ENCODE measurements at places on chromosomes 1 and 21.
A peak's percentile ranks its signal among the peaks of the same experiment; 100 is the strongest.

- no peak for DNase-seq
Observed at GRCh38 chr1:199272628-199273086, 633.8 kb downstream of the PTPRC start.

GRCh38 chr1:98437540-98437939 lies 224.0 kb upstream of the SNX7 start:
- no peak for DNase-seq

DNA sequence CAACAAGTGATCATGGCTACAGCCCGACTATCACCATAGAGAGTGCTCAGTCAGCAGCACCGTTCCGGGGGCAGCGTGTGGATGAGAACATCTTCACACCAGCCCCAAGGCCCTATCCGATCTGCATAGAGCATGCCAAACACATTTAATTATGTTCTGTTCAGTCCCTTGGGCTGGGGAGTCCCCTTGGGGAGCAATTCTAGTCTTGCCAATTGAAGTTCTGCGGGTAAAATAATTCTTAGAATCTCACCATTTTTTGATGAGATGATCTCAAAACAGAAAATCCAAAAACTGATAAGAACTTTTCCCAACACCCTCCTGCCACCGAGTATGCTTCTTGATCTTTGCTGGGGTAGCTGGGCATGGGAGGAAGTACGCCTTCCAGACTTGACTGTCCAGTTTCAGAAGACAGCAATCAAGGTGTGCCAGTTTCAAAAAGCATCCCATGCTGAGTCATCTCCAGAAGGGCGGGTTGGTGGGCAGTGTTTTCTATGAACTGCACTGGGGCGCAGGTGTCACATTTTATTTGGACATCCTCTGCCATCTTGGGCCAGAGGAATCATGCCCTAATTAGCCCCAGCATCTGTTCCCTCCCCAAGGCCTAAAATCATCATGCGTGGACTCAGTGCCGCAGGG lies 20.8 kb upstream of the PTPRF start:
- no peak for DNase-seq

GRCh38 chr1:92480813-92481598 lies 5.7 kb downstream of the GFI1 start:
- DNase-seq, result peak; percentile 77

DNA sequence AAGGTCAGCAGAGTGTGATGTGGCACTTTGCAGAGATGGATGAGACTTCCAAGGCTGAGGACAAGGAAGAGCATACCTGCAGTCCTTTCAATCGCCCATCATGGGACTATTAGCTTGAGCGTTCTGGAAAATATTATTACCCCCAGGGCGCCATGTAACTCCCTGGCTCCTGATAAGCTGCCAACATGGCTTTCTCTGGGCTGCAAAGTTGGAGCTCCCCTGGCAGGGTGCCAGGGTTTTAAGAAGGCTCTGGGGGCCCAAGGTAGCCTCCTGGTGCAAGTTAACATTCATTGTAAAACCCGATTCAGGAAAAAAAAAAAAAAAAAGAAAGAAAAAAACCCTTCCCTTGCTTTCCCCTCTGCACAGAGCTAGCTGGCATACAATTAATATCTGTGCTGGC lies 196.7 kb downstream of the PBX1 start:
- DNase-seq, result no peak

GRCh38 chr1:169610108-169610507 lies 19.8 kb downstream of the SELP start:
- no peak for DNase-seq

DNA sequence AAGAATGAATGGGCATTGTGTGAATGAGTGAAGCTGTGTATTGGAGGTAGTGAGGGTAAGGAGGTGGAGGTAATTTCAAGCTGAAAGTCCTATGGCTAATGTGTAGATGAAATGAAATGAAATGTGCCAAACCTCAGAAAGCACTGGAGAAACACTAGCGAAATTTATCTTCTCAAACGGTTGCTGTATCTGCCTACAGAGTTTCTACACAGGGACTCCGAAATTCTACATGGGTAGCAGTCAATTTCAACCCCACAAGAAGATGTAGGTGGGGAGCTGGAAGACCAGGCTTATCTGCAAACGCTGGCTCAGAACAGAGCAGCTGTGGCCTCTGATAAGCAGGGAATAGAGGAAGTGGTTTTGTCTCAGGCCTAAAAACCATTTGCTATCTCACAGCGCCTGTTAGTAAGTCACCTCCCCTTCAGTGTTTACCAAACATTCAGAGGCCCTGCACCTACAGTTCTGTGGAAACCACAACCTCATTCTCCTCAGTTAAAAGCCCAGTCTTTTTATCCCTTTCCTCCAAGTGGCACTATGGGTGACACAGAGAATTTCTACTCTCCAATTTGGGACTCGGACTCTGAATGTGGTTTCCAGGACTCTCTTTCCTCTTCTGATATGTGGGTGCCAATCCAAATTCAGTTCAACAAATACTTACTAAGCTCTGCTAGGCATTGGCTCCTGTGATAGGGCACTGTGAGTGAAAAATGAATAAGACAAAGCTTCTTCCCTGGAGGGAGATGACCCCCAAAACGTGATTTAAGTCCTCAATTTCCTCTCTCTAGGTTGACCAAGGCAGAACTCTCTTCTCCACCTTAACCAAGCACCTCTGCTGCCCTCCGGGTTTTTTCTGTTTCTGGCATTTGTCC lies 17.2 kb upstream of the SLAMF6 start:
- no peak for DNase-seq

- peak; percentile 28 for DNase-seq
Observed at GRCh38 chr1:200960236-200960947, 63.1 kb downstream of the KIF21B start.

GRCh38 chr1:166947398-166948043 lies 27.8 kb downstream of the ILDR2 start:
- peak; percentile 92 for DNase-seq

DNA sequence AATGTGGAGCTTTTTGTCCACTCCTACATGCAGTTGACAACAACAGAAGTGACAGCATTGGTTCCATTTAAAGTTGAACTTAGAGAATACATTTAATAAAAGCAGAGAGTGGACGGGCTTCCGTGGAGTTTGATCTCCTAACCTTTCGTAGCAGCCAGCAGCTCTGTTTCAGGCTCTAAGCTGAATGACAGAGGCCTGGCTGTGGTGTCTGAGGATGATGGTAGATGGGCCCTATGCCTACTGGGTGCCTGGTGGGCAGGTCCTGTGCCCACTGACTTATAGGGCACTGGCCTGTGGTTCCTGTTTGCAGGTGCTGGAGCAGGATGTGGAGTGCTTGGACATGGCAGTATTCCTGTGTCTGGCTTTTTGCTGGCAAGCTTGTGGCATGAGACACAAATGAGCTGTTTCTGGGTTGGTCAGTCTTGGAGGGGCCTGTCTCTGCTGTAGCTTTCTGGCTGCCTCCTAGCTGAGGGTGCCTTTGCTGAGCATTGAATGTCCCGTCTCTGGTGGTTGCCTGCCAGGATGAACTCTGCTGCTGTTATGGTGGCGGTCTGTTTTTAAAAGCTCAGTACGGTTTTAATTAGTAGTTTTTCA lies 54.6 kb downstream of the PRDM2 start:
- DNase-seq, result no peak

DNA sequence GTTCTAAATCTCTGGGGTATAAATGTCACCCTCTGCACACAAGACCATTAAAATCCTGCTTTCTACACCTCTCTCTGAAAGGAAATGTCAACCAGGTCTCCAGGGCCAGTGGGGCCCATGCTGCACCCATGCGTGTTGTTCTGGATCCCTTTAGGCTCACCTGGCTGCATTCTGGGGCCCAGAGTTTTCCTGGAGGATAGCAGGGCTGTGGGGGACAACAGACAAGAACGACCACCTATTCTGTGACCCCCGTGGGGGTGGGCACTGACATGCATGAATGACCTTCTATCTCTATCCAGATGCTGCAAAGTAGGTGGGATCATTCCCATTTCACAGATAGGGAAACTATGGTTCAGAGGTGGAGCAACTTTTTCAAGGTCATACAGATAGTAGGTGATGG lies 41.6 kb downstream of the TNNT2 start:
- DNase-seq, result peak; percentile 44

GRCh38 chr1:236893626-236894545 lies 98.8 kb downstream of the MTR start:
- DNase-seq, result no peak

DNA sequence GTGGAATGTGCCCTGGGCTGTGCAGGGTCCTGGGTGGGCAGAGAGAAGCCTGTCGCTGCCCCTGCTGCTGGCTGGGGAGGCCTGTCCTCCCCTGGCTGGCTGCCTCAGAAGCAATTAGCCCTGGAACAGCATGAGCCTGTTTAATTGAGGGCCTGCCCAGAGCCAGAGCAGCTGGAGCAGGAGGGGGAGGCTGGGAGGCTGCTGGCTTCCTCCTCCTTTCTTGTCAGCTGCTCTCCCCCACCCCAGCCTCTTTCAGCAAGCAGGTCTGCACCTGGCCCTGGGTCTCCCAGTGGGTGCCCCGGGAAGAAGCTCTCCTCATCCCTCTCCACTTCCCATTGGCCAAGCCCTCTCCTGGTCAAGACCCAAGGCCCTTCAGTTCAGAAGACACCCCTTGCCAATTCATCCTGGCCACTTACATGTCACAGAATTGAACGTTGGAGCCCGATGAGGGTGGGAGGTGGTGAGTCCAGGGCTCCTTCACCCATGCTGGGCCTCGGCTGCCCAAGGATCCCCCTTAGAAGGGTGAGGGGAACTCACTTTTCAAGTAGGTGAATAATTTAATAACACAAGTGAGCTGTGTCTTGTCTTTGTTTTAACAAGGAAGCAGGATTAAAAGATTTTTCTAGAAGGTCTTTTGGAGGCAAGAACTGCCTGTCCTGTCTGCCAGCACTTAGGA lies 13.2 kb downstream of the AMPD2 start:
- no peak for DNase-seq

GRCh38 chr21:32712043-32712442 lies 15.8 kb downstream of the SYNJ1 start:
- no peak for DNase-seq

GRCh38 chr1:109802901-109803561 lies 39.3 kb upstream of the EPS8L3 start:
- peak; percentile 53 for DNase-seq

GRCh38 chr21:28111151-28111619 lies 881.5 kb downstream of the LTN1 start:
- no peak for DNase-seq

- DNase-seq, result no peak
Observed at GRCh38 chr1:64542118-64542517, 72.2 kb downstream of the CACHD1 start.

GRCh38 chr1:11153184-11153583 lies 36.0 kb upstream of the ANGPTL7 start:
- DNase-seq, result no peak

DNA sequence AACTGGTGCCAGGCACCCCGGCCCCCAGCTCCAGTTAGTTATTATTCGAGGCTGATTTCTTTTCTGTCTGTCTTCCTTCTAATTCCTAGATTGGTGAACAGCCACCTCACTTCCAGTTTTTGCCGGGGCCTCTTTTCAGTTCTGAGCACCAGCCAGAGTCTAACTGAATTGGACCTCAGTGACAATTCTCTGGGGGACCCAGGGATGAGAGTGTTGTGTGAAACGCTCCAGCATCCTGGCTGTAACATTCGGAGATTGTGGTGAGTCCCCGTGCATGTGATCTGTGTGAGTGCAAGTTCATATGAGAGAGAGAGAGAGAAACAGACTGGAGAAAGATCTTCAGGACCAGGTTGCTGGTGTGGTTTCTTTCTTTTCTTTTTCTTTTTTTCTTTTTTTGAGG lies 13.5 kb downstream of the NLRP3 start:
- DNase-seq, result no peak

DNA sequence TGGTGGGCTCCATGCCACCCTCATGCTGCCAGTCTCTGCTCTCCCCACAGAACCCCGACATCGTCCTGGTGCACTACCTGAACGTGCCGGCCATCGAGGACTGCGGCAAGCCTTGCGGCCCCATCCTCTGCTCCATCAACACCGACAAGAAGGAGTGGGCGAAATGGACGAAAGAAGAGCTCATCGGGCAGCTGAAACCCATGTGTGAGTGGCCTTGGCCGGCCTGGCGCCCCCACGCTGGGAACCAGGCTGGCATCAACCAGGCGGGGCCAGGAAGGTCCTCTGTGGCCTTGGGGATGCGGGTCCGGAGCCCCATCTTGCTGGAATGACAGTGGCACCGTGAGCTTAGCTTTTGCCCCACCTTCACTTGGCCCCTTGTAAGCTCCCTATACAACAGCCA lies 130.7 kb upstream of the VAMP3 start:
- no peak for DNase-seq

GRCh38 chr1:1004780-1005697 lies 5.1 kb upstream of the HES4 start:
- DNase-seq, result peak; percentile 75

GRCh38 chr1:67013573-67013972 lies 40.4 kb downstream of the SLC35D1 start:
- no peak for DNase-seq

DNA sequence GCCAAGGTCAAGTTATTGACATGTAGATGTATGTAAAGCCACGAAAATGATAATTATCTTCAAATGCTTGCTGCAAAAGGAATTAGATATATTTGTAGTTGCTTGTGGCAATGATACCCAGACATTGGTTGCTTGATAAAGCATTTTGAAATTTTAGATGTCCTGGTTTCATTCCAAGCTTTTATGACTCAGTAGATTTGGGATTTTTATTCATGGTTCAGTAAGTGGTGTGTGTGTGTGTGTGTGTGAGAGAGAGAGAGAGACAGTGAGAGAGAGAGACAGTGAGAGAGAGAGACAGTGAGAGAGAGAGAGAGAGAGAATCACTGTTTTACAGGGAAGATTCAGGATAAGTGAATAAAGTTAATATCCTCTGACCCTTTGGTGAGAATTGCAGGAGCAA lies 498.2 kb upstream of the C1orf87 start:
- DNase-seq, result no peak

DNA sequence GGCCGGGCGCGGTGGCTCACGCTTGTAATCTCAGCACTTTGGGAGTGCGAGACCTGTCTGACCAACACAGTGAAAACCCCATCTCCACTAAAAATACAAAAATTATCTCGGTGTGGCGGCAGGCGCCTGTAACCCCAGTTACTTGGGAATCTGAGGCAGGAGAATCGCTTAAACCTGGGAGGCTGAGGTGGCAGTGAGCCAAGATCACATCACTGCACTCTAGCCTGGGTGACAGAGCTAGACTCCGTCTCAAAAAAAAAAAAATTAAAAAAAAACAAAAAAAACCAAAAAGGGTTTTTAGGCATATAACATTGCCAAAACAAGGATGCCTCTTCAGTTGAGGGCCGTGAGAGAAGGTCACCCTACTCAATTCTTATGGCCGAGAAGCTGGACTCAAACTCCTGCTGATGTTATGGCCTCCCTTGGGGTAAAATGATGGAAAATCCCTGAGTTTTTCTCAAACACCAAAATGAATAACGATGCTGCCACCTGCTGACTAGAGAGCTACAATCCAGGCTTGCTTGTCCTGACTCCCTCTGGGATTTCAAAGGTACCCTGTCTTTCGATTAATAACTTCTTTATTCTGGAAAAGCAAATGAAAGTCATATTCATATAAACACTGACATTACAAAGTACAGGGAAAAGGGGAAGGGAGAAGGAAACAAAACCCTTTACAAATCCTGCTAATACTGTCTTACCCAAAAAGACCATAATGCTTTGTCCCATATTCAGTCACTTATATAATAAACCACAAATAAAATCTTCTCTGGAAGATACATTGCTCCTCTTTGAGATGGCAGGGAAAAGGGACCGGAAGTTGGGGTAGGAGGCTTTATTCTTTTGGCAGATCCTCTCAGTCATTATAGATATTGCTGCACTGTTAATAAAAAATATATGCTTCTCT lies 10.7 kb downstream of the RAB42 start:
- no peak for DNase-seq
